ENCODE measurements at places on chromosomes 1 and 21.

- DNase-seq, result no peak
Measured at GRCh38 chr1:68196676-68197075, 35.6 kb downstream of the WLS start.

DNA sequence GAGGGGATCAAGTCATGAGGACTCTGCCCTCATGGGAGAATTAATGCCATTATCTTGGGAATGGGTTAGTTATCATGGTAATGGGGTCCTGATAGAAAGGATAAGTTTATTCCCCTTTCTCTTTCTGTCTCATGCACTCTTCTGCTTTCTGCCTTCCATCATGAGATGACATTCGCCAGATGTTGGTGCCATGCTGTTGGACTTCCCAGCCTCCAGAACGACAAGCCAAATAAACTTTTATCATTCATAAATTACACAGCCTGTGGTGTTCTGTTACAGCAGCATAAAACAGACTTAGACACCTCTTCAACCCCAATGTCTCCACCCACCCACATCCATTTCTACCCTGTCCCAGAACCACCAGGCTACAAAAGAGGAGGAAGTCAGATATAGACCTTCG, 11.9 kb upstream of the IGFN1 start:
- DNase-seq, result no peak

DNA sequence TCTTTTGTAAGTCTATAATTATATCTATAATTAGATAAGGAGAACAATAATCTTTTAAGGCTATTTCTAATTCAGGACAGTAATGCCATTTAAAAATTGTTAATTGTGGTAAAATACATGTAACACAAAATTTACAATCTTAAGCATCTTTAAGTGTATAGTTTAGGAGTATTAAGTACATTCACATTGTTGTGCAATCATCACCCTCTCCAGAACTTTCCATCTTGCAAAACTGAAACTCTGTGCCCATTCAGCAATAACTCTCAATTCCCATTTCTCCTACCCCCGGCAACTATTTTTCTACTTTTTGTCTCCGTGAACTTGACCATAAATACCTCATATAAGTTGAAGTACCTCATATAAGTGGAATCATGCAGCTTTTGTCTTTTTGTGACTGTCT, 93.9 kb upstream of the KCNA3 start:
- no peak for DNase-seq

- no peak for DNase-seq
Measured at GRCh38 chr21:15870819-15871218, 141.0 kb downstream of the USP25 start.

DNA sequence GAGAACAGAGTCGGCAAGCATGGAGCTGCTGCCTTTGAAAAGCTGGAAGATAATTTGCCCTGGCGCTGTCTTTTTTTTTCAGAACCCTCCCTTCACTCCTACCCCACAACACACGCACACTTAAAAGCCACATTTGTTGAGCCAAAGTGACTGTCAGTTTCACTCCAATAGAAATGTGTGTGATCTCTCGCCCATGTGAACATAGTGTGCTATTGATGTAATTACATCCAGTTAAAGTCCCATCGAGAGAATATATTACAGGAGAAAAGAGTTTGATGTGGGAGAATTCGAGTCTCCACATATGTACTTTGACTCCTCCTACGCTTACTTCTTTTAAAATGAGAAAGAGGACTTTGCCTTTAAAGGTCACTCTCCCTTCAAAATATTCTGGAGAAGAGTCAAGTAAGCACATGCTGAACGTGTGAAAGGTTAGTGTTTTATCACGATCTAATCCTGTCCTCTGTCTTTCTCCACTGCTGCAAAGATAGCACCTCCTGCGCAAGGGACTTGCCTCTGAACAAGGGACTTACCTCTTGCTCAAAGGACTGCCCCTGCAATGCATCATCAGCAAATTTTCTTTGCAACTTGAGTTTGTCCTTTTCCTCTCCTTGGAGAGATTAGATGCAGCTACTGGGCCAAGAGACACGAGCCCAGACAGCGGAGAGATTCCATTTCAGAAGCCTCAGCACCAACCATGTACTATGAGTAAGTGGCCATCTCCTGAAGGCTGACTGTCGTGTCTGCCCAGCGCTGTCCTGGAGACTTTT, 613.9 kb downstream of the PTPRU start:
- DNase-seq, result no peak

DNA sequence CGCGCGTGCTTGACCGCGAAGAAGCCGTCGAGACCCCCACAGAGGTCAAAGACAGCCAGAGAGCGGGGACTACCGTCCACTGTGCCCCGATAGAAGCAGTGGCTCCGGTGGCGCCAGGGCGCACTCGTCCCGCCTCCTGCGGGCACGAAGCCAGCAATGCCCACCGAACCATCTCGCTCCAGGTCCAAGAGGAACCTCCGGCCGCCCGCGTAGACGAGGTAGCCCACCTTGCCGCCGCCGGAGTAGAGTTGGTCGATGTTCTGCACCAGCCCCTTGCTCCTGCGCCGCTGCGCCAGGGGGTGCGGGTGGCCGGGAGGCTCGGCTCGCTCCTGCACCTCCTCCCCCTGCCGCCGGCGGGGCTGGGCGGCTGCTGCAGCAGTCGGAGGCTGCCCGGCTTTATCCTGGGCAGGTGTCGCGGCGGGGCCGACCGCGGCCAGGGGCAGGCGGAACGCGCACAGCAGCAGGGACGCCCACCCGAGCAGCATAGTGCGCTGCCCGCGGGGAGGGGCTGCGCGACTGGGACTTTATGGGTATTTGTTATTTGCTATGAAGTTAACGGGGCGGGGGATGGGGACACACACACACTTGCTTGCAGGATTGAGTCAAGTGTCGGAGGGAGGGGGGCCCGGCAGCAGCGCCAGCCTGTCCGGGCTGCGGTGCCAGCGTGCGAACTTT, 844 bp downstream of the ADAMTS5 start:
- no peak for DNase-seq

Data from Panc1 (cell line).